Smooth muscle cell of the brain vasculature (primary cell): ENCODE measurements at places on chromosomes 7 and 10.

- no peak for DNase-seq
Observed at GRCh38 chr7:94907026-94907810, at the start of gene PPP1R9A. PPP1R9A (plus strand) TSS chr7:94907594; CDS start chr7:94910114, 2,520 bp downstream.

GRCh38 chr10:30500963-30501504 lies 67.0 kb downstream of the MAP3K8 start:
- no peak for DNase-seq

GRCh38 chr10:122293156-122293960 lies 22.3 kb downstream of the BTBD16 start:
- DNase-seq = no peak

DNA sequence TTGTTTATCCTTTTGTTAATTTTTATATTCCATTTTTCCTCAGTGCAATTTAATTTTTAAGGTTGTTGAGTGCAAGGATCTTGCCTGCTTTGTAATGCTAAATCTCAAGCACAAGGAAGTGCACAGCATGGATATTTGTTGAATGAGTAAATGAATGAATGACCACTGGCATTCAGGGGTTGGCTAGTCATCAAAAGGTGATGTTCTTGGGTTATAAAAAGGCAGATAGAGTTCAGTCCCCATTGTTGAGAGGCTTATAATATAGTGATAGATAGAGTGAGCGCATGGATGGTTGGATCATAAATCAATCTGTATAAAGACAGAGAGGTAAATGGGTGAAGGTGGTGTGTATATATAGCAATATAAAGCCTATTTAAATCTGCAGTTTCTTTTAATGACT lies 193.2 kb upstream of the KLF6 start:
- no peak for DNase-seq

GRCh38 chr7:124459101-124460055 lies 306.2 kb downstream of the GPR37 start:
- DNase-seq = no peak

GRCh38 chr7:14602851-14603250 lies 299.7 kb downstream of the DGKB start:
- DNase-seq = no peak
